Activated T-cell treated with anti-CD3 and anti-CD28 coated beads, Interleukin-2, amount 50 U/mL, for 1 hour (primary cell): ENCODE measurements at places on chromosomes 1 and 21.

GRCh38 chr1:230031131-230031530 lies 35.9 kb upstream of the GALNT2 start:
- no peak for DNase-seq

- no peak for DNase-seq
These were observed 36.9 kb upstream of the HIVEP3 start for GRCh38 chr1:41955461-41956159.

- no peak for DNase-seq
These were observed 148.6 kb upstream of the WNT4 start for GRCh38 chr1:22291494-22291893.

GRCh38 chr21:23968722-23969647 lies 1638.3 kb downstream of the MRPL39 start:
- peak; percentile 53 for DNase-seq

DNA sequence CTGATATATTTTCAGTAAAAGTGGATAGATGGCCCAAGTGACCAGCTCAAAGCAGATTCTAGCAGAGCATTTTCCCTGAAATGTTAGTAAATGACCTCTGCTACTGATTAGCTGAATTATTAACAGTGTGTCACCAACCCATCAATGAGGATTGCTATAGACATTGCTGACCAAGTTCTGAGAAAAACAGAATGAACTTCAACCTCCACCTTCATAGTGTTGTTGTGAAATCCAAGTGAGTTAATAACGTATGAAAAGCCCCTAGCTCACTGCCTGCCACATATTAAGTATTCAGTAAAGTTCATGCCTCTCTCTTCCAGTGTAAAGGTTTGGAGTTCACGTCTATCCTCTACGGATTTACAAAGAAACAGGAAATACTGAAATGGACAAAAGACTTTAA lies 15.8 kb downstream of the PLPP3 start:
- no peak for DNase-seq

GRCh38 chr1:150092180-150092791 lies 24.7 kb downstream of the VPS45 start:
- no peak for DNase-seq

GRCh38 chr1:154859151-154859785 lies 10.8 kb downstream of the KCNN3 start:
- DNase-seq = no peak

- DNase-seq = no peak
These were observed 511.9 kb downstream of the PTPRC start for GRCh38 chr1:199150756-199151155.

GRCh38 chr1:26734501-26735058 lies 38.8 kb downstream of the ARID1A start:
- no peak for DNase-seq

DNA sequence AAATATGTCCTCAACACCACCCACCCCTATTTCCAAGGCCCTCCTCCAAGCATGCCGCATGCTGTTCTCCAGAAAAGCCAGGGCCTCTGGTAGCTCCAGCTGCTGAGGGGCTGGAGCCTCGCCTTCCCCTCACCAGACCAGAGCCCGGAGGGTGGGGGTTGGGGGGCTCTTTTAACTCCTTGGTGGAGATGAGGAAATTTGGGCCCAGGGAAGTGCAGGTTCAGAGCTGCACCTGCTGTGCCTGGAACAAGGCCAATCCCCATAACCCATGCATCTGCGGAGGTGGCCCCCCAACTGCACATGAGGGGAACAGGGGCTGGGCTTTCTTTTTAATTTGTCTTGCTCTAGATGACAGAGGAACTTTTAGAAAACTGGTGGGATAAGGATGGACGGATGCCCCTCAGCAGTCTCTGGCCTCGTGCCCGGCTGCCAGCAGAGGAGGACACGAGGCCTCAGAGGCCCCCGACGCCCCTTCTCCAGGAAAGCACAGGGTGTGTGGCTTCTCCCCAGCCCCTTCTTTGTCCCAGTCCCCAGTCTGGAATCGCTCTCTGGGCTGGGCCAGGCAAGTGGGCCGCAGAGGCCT lies 550 bp upstream of the SELENON start:
- DNase-seq = no peak

DNA sequence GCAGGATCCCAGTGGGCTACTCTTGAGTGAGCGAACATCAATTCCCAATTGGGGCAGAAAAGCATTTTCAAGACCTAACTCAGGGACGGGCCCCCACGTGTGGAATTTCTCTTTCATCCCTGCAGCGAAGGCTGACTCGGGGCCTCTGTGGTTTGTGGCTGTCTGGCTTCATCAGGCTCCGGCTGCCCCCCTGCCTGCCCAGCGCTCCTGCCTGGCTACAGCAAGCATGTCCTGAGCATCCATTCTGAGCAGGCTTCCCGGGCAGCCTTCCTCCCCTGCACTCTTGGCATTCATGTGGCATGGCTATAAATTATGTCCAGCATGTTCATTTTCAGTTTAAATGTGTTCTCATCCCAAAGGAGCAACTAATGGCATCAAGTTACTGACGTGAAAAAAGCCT lies 588.1 kb downstream of the KIF26B start:
- DNase-seq = no peak

- no peak for DNase-seq
These were observed 2.2 kb downstream of the MIGA1 start for GRCh38 chr1:77781683-77782082.

GRCh38 chr1:91741906-91742305 lies 144.0 kb downstream of the TGFBR3 start:
- DNase-seq = no peak

- no peak for DNase-seq
These were observed 14.7 kb downstream of the CASQ2 start for GRCh38 chr1:115753830-115754229.

- DNase-seq = no peak
These were observed 81.7 kb upstream of the VANGL1 start for GRCh38 chr1:115560027-115560426.

GRCh38 chr1:181086926-181087325 lies 1.6 kb upstream of the IER5 start:
- DNase-seq = no peak
